ENCODE measurements at places on chromosomes 1 and 21.

- DNase-seq = no peak
Measured at GRCh38 chr1:1361233-1361981, 3.1 kb upstream of the MXRA8 start.

GRCh38 chr1:30929944-30930525 is 21.5 kb upstream of the SDC3 start:
- no peak for DNase-seq

GRCh38 chr1:38168365-38168764 is 121.8 kb upstream of the POU3F1 start:
- DNase-seq = no peak

DNA sequence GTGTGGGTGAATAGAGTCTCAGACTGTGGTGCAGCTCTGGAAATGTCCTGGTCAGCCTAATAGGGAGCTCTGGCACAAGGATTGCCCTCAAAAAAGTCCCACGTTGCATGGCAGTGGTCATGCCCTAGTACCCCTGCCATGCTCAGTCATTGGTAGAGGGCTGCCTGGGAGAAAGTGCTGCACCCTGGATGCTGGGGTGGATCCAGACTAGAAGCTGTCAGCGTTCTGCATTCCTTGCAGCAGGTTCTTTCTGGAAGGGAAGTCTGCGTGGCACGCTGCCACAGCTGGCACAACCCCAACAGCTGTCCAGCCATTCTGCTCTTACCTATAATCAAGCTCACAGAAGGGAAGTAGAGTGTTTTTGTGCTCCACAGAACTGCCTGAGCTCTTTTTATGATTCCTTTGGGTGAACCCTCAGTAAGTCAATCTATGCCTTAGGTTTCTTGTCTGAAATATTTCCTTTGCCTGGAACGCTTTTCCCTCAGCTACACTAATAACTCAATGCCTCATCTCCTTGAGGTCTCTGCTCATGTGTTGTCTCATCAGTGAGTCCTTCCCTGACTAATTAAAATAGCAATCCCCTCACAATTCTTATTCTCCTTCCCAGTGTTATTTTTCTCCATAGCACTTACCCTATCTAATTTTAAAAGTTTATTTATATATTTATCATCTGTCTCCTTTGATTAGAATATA is 61.5 kb upstream of the JAK1 start:
- no peak for DNase-seq

DNA sequence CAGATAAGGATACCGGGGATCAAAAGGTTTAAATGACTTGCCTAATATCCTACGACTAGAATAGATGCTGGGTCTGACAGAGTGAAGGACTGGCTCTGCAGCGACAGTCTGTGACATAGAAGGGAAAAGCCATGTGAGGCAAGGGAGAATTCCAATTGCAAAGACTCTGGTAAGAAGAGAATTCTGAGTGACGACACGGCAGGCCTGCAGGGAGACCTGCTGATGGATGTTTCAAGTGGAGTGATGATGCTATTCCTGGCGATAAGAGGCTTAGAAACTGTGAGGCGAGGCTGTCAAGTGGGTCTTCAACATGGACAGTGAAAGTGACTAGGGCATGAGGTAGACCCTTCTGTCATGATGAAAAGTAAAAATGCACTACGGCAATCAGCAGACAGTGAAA is 176.6 kb upstream of the PBX1 start:
- DNase-seq = no peak
